Regular cardiac myocyte (primary cell): ENCODE measurements at places on chromosomes 5 and 9. TPM values are rescaled to one million over a fixed set of nuclear protein-coding genes. Genes with fewer than 3 reads are reported as not detected.

The ASPN gene
- 1.3 and 7.3 TPM in 2 replicates for total RNA-seq

The EGFLAM gene
- 12.4 and 26.1 TPM in 2 replicates for total RNA-seq

The FGF1 gene
- 9.6 and 10.5 TPM in 2 replicates for total RNA-seq

The DIPK1B gene
- 8.1 and 12.1 TPM in 2 replicates for total RNA-seq

The TMOD1 gene
- under 0.01 and 0.28 TPM in 2 replicates for total RNA-seq

The LCN15 gene
- total RNA-seq, result not detected in 2 replicates

The ST6GALNAC6 gene
- 33.7 and 51.0 TPM in 2 replicates for total RNA-seq

The GRIN3A gene
- total RNA-seq, result not detected in 2 replicates

The YTHDC2 gene
- total RNA-seq, result 18.9 and 19.4 TPM in 2 replicates

The C9orf43 gene
- total RNA-seq, result 0.28 and 0.58 TPM in 2 replicates

The JAKMIP2 gene
- total RNA-seq, result under 0.01 TPM in 2 replicates

The CCL21 gene
- not detected in 2 replicates for total RNA-seq

The PCDH12 gene
- total RNA-seq, result 0.56 and 0.77 TPM in 2 replicates

The SUSD3 gene
- 0.19 TPM in 1 of 2 replicates, not detected in the other for total RNA-seq

The SPINK14 gene
- not detected in 2 replicates for total RNA-seq

The HTR1A gene
- total RNA-seq, result not detected in 2 replicates

The ITK gene
- under 0.01 TPM in 1 of 2 replicates, not detected in the other for total RNA-seq

The ZNF883 gene
- 1.9 and 6.2 TPM in 2 replicates for total RNA-seq

The IFNE gene
- total RNA-seq, result 4.4 and 9.6 TPM in 2 replicates

The SLC6A19 gene
- not detected in 2 replicates for total RNA-seq

The FASTKD3 gene
- total RNA-seq, result 13.5 and 17.8 TPM in 2 replicates

The TTC39B gene
- total RNA-seq, result 9.9 and 10.2 TPM in 2 replicates

The C6 gene
- under 0.01 TPM in 1 of 2 replicates, not detected in the other for total RNA-seq
